ENCODE measurements at places on chromosomes 2 and 18. TPM values are rescaled to one million over a fixed set of nuclear protein-coding genes. Genes with fewer than 3 reads are reported as not detected.

DNA sequence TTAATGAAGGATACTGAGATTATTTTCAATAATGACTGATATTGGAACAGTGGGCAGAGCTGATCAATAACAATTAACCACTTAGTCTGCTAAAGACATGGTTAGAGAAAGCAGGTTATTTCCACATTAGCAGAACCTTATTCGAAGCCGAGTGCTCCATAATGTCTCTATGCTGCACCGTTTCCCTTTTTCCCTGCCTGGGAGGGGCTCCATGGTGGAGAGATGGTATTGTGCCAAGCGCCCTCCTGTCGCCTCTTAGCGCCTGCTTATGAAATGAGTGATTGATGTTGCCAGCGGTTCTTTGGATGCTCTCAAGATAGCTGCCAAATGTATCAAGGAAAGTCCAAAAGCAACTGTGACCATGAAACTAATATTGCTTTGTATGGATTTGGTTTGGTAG is 34.6 kb upstream of the INSIG2 start:
- no peak for DNase-seq

- no peak for DNase-seq
Observed at GRCh38 chr2:82256983-82257632, 1952.6 kb upstream of the LRRTM1 start.

DNA sequence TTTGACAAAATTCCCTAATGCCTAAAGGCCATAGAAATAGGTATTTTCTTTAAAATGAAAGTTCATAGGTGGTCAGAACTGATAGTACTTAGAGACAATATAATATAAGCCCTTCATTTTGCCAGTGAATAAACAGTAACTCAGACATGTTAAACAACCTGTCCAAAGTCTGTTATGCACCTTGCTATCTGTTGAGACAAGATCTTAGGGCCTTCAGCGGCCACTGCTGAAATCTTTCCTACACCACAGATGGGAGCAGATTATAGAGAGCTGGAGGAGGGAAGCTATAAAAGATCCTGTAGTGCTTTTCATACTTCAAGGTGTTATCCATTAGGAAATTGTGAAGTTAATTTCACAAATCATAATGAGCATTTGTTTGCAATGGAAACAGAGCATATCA is 13.8 kb downstream of the CERKL start:
- DNase-seq = no peak

GRCh38 chr2:195027947-195028346 is 629.1 kb upstream of the SLC39A10 start:
- DNase-seq = no peak

GRCh38 chr2:3522961-3523421 is 3.7 kb upstream of the ADI1 start:
- no peak for DNase-seq

DNA sequence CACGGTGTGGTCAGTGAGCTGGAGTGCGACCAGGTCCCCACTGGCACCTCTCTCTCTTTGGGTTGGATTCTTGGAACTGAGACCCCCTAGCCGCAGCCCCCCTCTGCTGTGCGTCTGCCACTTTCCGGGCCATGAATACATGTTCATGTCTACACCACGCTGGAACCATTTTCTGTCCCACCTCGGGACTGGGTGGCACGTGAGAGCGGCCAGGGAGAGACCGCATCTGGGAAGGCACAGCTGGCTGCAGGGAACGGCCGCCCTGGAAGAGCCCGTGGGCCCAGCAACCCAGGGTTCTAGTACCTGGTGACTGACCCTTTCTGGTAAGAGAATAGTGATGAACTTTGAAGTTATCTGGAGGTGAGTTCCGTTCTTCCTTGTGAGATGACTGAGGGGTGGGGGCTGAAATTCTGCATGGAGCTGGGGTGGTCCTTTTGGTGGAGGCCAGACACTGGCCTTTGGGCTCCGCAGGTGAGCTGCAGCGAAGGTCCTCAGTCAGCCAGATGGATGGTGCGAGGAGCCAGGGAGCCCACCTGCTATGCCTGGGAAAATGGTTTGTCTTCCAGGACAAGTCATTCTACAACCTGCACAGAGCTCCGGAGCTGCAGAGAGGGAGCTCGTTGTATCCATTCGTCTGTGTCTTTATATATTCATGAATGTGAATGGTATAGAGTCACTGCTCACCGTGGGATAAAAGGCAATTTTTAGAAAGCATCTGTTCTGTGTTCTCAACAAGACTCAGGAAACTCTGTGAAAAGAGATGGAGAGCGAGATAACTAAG is 223.5 kb downstream of the NDUFA10 start:
- DNase-seq = no peak

Gene LINC00305
- not detected for total RNA-seq

Gene DYSF
- 0.31 TPM for total RNA-seq

Gene UGT1A3
- not detected for total RNA-seq

Gene DUSP2
- 4.9 TPM for total RNA-seq

Measured in Panc1 (cell line).